ENCODE measurements at places on chromosomes 6 and 20.

DNA sequence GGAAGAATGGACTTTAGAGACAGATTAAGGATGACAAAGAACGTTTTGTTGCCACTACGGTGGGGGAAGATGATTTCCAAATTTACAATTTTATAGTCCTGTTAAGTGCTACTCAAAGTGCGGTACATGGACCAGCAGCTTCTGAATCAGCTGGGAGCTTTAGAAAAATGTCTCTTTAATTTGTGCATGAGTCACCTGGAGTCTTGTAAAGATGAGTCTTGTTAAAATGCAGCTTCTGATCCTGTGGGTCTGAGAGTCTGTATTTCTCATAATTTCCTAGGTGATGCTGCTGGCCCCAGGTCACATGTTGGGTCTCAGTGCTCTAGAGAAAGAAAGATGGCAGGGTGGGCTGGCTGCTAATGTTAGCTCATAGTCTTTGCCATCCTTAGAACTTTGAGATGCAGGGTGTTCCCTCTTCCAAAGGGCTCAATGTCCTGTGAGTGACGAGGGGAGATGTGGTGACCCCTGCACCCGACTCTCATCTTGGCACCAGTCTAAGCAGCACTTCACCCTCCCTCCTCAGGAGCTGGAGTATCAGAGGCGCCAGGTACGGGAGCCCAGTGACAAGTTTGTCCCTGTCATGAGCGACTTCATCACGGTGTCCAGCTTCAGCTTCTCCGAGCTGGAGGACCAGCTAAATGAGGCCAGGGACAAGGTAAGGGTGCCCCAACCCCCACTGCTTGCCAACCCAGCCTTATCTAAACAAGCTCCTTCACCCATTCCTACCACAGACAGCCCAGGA is 34.5 kb downstream of the MOCS1 start:
- DNase-seq: no peak

- no peak for DNase-seq
Measured at GRCh38 chr20:50309280-50309763, 118.7 kb downstream of the CEBPB start.

DNA sequence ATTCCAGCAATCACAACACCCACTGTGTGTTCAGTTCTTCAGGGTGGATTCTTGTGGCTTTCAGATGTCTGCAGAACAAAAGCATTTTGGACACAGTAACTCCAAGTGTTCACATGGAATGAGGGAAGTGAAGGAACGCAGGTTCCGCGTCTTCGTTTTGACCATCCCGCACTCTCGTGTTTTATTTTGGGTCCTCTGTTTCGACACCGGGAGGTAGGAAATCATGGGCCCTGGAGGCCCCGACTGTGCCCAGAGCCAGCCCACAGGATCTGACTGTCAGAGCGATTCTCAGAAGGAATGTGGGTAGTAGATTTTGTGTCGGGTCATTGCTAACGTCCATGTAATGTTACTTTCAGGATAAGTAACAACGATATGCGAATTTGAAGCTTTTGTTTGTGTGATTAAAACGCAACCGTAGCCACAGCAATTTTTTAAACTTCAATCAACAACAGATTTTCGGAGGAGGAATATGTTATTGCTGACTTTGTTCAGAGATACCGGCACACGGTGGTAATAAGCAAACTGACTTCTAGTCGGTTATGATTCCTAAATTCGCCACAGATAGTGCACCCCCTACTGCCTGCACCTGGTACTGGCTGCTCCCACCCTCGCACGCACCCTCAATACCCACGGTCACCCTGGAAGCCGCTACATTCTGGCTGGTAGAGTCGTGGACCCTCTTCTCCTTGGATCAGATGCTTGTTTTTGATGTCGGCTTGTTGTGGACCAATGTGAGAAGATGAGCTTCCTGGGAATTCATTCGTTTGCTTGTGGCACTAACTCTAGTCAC is 10.5 kb downstream of the NPEPL1 start:
- DNase-seq: no peak

GRCh38 chr6:157994125-157994795 is 12.6 kb downstream of the SYNJ2 start:
- DNase-seq: no peak

DNA sequence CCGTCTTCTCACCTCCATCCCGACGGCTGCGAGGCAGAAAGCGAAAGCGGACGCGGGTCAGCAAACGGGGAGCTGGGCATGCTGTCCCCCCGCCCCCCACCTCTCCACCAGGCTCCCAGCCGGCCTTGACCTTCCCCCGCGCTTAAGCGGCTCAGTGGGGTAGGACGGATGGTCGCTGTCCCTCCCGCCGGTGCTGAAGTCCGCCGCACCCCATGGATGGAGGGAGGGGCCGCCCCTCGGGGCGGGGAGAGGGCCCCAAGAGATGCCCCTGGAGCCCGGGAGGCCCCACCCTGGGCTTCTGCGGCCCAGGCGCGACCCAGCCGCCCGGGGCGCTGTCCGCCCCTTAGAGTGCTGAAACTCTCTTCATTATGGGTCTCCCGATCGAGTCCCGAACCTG is at the start of gene KCNB1:
Gene KCNB1, minus strand, starts transcription at position 48 of the 397 bp plus-strand sequence. CDS start 188 bp downstream, outside the sequence.
- DNase-seq: peak; percentile 89

GRCh38 chr6:119541132-119541905 is 191.8 kb upstream of the MAN1A1 start:
- DNase-seq: peak; percentile 92

DNA sequence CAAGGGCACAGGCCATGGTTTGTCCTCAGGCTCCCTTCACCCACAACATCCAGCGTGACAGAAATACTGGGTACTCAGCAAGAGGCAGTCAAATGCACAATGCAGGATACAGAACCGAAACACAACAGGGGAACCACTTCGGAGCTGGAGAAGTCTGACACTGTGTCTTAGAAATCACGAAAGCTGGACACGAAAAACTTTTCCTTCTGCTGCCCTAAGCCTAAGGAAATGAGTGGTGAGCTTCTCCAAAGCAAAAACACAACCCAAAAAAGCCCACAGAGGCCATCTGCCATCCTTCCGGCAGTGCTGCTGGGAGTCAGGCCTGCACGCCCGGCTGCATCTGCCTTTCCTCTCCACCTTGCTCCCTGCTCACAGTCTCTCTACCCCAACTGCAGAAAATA is 106.3 kb downstream of the SLC23A2 start:
- no peak for DNase-seq

GRCh38 chr6:150662814-150663213 is 63.1 kb downstream of the PLEKHG1 start:
- no peak for DNase-seq

- no peak for DNase-seq
Measured at GRCh38 chr20:47991875-47992488, 206.7 kb upstream of the SULF2 start.

- no peak for DNase-seq
Measured at GRCh38 chr20:51665543-51666118, 102.6 kb downstream of the ATP9A start.

GRCh38 chr6:11272491-11273192 is 40.2 kb upstream of the NEDD9 start:
- no peak for DNase-seq

DNA sequence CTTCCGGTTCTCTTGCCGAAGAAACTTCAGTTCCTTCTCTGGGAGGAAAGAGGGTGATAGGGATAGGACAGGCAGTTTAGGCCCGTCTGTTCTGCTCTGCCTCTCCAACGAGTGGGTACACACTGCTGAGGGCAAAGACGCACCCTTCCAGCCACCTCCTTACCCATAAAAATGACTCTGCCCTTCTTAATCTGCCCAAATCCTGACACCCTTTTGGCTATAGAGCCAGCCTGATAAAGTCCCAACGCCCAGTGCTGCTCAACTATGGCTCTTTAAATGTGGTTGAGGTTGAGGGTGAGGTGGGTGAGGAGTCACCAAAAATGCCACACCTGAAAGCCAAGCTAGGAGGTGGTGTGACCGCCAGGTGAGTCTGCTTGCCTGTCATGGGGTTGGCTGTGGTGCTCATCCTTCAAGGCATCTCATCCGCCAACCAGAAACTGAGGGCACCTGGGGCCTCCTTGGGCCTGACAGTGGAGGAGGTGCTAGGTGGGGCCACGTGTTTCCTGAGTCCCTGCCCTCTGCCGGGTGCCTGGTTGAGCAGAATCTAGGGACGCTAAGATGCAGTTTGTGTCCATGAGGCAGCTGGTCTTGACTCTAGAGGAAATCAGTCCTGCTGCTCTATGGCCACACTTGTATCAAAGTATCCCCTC is 16.3 kb downstream of the CCDC167 start:
- no peak for DNase-seq

DNA sequence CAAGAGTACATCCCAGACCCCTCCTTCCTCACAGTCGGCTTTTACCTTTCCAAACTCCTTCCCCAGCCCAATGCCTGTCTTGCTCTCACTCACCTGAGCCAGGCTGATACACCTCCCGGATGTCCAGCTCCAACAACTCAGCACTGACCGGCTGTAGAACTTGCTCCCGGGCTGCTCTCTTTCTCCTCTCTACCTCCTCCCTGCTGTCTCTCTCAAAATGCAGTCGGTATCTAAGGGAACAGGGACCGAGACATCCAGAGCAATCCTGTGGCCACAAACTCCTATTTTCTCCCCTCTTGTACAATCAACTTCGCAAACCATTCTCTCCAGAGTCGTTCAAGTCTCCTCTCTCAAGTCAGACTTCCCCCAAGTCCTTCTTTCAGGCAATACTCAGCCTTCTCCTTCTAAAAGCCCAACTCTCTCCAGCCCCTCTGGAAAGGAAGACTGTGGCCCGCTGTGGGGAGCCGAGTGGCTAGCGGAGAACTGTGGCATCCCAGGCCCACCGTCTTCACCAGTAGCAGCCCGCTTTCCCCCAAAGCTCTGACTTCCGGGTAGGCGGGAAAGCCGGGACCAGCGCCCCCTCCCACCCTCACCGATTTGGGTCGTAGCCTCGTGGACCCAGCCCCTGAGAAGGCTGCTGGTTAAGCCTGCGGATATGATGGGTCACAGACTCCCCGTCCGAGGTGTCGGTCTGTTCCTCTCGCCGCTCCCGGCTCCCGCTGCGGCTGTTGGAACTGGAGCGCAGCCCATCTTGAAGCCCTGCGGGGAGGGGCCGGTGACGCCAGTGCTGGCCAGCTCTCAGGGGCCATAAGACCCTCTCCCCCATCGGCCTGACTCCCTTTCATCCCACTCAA is 1.1 kb downstream of the GNL1 start:
- peak; percentile 77 for DNase-seq

DNA sequence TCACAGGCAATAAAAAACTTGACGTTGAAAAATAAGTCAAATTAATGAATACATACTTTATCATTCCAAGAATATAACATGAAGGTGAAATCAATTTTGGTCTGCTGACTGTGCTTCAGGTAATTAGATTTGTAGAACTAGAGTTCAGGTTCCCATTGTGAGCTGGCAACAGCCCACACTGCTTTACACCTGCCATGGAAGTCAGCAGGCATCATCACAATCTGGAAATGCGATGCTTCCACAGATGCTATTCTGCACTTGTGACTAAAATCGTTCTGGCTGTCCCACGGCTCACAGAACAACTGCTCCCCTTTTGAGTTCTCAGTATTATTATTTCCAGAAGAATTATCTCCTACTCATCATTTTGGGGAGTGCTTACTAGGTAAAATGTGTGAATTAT is 62.6 kb upstream of the THEMIS start:
- DNase-seq: no peak

DNA sequence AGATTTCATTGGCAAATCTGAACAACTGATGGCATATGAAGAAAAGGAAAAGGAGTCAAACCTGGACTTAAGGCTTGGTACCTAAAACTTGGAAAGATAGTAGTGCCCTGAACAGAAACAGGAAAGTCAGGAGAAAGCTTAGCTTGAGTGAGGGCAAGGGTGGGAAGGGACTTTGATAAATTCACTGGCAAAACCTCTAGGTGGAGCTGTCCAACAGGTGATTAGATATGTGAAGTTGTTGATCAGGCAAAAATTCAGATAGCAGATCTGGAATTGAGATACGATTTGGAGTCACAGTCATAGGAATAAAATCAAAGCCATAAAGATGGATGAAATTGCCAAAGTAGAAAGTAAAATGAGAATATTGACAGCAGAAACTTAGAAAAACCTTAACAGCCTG is 16.1 kb upstream of the ZNF292 start:
- DNase-seq: peak; percentile 59

DNA sequence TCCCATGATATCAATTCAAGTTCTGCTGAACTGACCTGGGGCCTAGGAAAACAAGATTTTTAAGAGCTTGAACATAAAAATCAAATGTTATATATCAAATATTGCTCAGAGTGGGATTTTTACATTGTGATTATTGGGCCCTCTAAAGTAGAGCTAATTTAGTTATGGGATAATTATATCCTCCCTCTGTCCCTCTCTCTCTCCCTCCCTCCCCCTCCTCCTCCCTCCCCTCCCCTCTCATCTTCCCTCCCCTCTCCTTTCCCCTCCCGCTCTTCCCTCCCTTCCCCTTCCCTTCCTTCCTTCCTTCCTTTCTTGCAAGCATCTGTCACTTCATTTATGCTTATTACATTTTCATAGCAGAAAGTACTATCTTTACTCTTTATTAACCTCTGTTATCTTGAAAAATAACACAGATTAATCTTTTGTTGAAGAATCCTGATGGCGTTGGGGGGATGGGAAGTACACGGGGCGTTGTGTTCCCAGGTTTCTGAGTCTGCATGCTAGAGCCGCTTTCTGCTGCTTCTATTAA is 32.8 kb downstream of the KIF25 start:
- DNase-seq: no peak

DNA sequence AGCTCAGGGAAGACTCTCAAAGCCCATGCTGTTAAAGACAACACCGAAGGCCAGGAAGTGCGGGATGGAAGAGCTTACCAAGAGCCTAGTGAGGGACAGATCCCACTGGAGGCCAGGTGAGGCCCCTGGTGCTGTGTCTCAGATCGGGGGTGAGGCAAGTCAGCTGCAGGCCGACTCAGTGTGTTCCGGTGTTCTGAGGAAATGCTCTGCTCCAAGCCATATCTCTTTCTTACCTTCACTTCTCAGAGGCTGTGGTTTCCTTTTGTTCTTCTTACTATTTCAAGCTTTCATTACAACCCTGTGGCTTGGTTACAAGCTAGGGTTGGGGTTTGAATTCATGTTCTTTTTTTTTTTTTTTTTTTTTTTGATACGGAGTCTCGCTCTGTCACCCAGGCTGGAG is 114.3 kb upstream of the ZFP64 start:
- DNase-seq: no peak

DNA sequence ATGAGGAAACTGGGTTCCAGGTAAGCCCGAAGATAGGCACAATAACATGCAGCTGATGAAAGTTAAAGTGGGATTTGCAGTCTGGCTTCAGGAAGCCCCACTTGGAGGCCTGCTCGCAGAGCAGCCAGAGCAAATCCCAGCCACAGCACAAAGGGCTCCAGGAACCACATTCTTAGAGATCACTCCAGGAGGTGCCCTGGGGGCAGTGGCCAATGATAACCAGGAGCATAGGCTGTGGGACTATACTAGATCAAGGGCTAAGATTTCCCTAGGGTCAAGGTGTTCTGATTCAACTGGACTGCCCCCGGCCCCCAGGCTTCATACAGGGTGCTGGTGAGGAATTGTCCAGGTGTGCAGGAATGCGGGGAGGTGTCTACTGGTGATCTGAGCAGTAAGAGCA is 133.9 kb upstream of the PTPRT start:
- no peak for DNase-seq

- no peak for DNase-seq
Measured at GRCh38 chr6:113674075-113674474, 183.1 kb upstream of the MARCKS start.

- DNase-seq: no peak
Measured at GRCh38 chr6:168765752-168766151, 324.8 kb downstream of the SMOC2 start.

GRCh38 chr20:35718972-35719635 is 19.9 kb downstream of the ROMO1 start:
- no peak for DNase-seq

- DNase-seq: no peak
Measured at GRCh38 chr20:33030569-33030968, 879 bp upstream of the BPIFB6 start.
